CD4-positive, alpha-beta memory T cell (primary cell): ENCODE measurements at places on chromosomes 12 and 14.

DNA sequence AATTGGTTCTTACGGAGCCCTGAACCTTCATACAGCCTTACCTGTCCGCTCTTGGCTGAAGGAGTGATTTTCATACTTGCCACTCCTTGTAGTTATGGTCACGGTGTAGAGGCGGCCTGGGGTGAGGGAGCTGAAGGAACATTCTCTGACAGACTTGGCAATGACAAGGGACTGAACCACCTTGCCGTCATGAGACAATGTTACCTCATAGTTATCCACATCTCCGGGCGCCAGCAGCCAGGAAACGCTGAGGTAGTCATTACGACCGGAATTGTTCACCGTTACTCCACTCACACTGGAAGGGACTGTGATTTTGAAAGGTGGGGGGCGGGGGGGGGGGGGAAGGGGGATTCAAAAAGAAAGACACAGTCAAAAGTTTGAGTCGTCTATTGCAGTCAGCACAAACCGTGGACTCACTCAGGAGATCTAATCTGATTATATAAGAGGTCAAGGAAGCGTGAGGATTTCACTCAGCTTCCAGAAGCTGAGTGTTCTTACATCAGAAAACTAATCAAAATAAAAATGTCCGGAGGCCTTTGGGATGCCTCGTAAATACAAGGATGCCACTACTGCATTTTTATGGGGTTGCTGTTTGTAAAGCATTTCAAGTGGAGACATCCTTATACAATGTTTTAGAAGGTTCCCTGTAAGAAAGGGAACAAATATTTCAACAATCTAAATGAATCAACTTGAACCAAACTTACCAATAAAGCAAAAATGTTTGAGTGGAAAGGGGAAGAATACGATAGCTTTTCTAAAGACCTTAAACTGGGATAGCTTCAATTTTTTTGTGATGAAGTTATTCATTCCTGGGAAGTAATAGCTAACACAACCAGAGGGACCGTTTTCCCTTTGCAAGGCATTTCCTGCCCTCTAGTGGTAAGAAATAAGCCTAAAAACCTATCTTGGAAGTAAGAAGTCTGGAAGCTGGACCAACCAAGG lies 60.6 kb downstream of the PTPRB start:
- peak; percentile 47 for DNase-seq

GRCh38 chr14:61573748-61574513 lies 121.4 kb upstream of the HIF1A start:
- no peak for DNase-seq

- no peak for DNase-seq
Observed at GRCh38 chr12:63085120-63085519, 65.9 kb downstream of the AVPR1A start.

DNA sequence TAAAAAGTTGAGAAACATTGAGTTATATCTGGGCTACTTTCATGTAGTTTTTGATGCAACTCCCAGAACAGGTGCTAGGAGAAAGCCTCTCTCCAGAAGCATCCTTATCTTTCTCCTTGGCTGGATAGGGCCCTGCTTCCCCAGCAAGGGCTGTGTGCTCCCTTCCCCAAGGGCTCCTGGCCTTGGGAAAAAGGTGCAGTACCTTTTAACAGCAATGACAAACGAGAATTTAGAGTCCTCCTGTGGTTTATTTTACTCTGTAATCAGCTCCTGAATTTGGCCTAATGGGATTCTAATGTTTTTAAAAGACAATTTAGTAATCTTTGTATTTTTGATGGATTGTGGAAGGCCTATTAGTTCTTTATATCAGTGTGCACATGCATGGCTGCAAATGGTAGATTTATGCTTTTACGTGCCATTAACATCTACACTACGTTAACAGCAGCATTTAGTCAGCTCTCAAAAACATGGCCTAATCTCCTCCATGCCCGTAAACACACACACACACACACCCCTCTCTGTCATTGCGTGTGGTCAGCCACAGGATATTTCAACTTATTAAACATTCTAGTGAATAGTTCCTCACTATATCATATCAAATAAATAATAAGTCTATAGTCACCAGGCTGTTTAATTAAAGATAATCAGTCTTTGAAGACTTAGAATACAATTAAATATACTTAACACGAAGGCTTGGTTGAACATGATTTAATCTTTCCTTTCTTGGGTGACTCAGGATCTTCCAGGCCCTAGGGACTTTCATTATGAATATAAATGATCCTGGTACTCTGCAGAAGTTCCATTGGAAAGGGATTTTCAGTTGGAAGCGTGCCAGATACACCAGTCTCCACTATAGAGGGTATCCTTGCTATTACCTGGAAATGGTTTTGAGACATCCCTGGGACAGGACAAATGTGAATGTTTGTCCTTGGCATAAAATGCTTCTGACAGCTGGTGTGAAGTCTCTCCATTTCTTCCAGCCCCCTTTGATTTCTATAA lies 181.4 kb upstream of the PWP1 start:
- no peak for DNase-seq

GRCh38 chr14:93112891-93113677 lies 2.6 kb downstream of the ITPK1 start:
- DNase-seq = peak; percentile 67

DNA sequence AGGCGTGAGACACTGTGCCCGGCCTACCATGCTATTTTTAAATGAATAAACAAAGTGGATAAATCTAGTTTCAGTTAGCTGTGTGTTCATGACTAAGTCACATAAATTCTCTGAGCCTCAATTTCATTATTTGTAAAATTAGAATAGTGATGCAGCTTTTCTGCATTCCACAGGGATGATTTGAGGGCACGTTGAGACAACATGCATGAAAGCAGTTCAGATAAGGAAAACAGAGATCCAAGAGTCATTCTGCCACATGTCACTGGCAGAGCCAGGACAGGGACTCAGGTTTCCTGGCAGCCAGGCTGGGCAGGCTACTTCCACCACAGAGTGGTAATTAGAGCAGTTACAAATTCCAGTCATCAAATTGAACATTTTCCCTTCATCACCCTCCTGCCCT lies 2.9 kb upstream of the PPP4R4 start:
- DNase-seq = no peak

GRCh38 chr12:123828854-123829547 lies 66.9 kb downstream of the DNAH10 start:
- DNase-seq = no peak

DNA sequence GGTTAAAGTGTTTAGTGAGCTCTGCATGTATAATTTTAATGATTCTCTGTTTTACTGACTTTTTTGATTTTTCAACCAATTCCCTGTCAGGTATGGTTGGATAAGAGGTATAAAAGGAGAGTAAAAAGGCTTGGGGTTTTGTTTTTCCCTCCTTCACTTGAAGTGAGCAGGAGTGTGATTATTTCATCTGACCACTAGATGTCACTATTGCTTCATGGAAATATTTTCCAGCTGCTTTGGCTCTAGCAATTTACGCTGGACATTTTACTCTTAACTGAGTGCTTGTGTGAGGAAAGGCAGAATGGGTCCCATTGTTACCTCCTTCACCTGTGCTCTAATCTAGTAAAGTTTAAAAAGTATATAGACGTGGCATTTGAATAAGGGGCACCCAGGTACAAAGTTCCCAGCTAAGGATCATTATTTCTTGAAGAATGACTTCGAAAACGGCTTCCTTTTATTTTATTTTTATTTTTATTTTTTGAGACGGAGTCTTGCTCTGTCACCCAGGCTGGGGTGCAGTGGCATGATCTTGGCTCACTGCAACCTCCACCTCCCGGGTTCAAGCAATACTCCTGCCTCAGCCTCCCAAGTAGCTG lies 66.5 kb downstream of the TBC1D30 start:
- peak; percentile 56 for DNase-seq

GRCh38 chr12:66678338-66679275 lies at the start of gene GRIP1:
GRIP1 (minus strand) TSS chr12:66679076; CDS start chr12:66678904, 172 bp downstream.
- no peak for DNase-seq

- no peak for DNase-seq
Observed at GRCh38 chr12:11795913-11796459, 146.5 kb downstream of the ETV6 start.

DNA sequence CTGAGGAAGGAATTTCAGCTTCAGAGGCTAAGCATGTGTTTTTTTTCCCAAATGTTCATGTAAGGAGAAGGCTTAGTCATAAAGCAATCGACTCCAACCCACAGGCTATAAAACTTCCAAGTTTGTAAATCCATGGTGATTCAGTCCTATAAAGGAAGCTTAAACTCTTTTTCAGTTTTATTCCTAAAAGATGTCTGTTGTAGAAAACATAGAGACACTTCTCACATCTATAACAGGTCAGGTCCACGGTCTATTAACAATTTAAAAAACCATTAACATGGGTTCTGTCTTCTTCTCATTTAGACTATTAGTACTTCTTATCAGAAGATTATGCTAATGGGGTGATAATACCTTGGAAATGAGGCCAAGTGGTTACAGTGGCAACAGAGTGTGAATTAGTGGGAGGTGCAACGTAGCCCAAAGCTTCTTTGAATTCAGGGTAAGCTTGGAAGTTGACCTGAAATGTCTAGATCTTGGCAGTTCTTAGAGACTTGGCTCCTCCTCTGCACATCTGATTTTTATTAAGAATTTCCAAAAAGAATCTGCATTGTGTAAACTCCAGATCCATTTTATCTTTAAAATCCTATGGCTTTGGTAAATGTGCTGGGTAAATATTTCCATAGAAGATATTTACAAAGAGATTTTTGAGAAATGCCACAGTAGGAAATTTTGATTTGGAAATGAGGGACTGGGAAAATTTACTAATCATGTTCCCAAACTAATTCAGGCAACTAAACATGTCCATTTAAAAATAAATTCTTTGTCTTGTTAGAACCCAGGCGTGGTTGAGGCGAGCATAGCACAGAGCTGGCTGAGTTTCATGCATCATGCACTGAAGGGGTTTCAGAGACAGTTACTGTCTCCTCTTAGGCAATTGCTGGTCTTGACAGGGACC lies 86.4 kb downstream of the EML1 start:
- no peak for DNase-seq

- no peak for DNase-seq
Observed at GRCh38 chr14:22689199-22689598, 45.0 kb upstream of the OR6J1 start.

- DNase-seq = no peak
Observed at GRCh38 chr12:1810201-1810930, 10.0 kb upstream of the LRTM2 start.

- DNase-seq = no peak
Observed at GRCh38 chr14:94412671-94413638, 24.6 kb upstream of the SERPINA1 start.

DNA sequence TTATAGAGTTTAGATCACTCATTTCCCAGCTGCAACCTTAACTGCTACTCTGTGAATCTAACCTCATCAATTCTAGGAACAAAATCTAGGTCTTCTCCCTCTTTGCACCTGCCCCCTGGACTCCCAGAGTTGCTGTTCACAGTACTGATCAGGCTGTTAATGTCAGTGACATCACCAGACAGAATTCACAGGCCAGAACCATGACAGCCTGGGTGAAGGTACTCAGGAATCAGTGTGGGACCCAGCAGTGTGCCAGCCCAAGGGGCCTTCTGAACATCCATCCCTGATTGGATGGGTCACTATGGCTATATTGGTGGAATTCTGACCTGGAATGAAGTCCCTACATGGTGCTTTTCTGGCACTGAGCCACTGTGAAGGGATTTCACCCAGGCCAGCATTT lies 72.8 kb downstream of the CLMN start:
- DNase-seq = no peak

DNA sequence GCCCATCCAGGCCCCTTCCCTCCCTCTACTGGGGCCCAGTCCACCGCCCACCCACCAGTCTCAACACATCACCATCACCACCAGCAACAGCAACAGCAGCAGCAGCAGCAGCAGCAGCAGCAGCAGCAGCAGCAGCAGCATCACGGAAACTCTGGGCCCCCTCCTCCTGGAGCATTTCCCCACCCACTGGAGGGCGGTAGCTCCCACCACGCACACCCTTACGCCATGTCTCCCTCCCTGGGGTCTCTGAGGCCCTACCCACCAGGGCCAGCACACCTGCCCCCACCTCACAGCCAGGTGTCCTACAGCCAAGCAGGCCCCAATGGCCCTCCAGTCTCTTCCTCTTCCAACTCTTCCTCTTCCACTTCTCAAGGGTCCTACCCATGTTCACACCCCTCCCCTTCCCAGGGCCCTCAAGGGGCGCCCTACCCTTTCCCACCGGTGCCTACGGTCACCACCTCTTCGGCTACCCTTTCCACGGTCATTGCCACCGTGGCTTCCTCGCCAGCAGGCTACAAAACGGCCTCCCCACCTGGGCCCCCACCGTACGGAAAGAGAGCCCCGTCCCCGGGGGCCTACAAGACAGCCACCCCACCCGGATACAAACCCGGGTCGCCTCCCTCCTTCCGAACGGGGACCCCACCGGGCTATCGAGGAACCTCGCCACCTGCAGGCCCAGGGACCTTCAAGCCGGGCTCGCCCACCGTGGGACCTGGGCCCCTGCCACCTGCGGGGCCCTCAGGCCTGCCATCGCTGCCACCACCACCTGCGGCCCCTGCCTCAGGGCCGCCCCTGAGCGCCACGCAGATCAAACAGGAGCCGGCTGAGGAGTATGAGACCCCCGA lies 6.8 kb upstream of the RNU7-1 start:
- DNase-seq = peak; percentile 50

- DNase-seq = no peak
Observed at GRCh38 chr12:87160848-87161601, 868.2 kb downstream of the C12orf50 start.

DNA sequence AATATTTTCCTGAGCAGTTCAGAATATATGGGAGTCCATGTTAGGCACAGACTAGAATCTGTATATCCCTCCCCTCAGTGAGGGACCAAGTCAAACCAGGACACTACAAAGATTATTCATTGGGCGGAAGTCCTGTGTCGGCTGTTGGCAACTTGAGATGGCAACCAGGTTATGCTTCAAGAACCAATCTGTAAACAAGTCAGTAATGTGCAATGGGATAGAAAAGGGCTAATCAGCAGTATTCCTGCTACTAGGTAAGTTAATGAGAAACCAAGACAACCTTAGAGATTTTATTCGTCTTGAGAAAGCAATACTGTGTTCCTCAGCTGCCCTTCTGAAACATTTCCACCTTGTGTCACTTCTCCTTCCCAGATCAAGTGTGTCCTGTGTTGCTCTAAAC lies 26.4 kb downstream of the ARG2 start:
- DNase-seq = no peak

GRCh38 chr12:38878333-38878705 lies 27.1 kb downstream of the CPNE8 start:
- no peak for DNase-seq

GRCh38 chr14:104306450-104307040 lies 168.2 kb downstream of the KIF26A start:
- no peak for DNase-seq

- no peak for DNase-seq
Observed at GRCh38 chr14:100773331-100774163, 46.9 kb downstream of the DLK1 start.

GRCh38 chr14:45916340-45916953 lies 663.4 kb upstream of the MIS18BP1 start:
- DNase-seq = no peak
